ENCODE measurements at places on chromosomes 12 and 14.

GRCh38 chr14:76174982-76175381 lies 23.3 kb downstream of the GPATCH2L start:
- DNase-seq: no peak

DNA sequence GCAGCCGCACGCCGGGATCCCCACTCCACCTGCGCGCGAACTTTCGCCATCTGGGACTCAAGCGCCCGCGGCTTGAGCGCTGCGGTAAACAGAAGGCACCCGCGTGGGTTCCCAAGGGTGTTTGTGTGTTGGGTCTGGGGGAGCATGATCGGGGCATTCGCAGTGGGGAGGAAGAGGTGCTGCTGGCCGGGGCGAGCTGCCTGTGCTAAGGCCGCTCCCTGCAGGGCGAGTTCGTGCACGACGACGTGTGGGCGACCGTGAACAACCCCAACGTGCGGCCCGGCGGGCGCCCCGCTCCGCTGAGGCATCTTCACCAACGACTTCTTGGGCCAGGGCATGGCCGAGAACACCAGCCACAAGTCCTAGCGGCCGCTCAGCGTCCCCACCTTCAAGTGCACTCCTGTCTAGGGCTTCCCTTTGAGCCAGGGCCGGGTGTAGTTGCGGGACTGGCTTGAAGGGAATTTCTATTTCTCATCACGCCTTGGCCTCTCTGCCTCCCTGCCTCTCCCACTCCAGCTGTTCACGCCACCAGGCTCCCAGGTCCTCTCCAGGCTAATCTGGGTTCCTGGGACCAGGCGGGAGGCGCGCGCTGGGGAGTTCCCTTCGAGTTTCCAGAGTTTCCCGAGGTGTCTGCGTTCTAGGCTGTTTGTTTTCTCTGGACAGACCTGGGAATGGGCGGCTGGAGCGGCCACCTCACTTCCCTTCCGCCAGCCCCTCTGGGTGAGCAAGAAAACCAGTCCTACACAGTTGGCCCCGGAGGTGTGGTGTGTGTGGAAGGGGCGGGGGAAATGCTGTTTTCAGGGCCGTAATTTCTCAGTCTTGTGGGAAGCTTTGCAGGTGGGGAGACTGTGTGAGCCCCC lies 417.8 kb upstream of the TMTC1 start:
- DNase-seq: no peak

DNA sequence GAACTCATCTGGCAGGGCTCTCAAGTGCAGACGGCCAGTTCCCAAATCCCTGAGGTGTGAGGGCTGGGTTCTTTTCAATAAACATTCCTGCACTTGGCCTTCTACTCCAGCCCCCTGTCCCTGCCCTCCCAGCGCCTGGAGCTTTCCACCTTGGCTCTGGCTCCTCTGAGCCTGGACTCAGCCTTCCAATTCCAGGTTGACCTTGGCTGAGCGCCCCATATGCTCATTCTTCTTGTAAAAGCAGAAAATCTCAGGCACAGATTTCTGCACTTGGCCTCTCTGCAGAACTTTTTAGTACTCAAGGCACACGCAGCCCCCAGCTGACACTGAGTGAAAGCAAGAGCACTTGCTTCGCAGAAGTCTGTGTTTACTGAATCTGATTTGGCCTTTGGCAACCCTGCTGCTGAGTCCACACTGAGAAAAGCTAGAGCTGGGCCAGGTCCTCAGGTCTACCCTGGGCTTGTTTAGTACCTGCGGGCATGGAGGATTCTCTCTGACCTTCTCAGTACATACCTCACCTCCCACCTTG lies 222.7 kb downstream of the MSRB3 start:
- no peak for DNase-seq

GRCh38 chr12:49388682-49389386 lies 21.6 kb downstream of the SPATS2 start:
- DNase-seq: no peak

DNA sequence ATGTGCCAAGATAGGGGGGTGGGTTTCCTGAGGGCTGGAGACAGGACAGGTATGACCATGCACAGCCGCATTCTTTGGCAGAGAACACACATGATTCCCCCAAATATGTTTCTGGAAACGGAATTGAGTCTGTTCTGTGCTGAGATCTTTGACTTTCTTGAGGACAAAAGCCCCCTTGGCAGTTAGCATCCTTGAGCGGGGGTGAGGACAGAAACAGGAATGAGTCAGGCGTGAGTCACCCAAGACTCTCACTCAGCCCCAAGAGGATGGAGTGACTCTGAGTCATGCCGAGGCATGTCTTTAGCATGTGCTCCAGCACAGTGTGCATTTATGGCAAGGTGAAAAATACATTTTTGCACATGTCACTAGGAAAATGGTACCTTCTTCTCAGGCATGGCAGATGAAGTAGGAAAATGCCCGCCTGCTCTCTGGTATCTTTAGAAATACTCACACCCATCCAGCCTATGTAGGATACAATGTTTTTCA lies 52.1 kb downstream of the DAD1 start:
- DNase-seq: peak; percentile 77

GRCh38 chr14:105394714-105395537 lies 3.4 kb upstream of the TEX22 start:
- DNase-seq: no peak

- DNase-seq: no peak
Observed at GRCh38 chr12:109555431-109556315, 17.6 kb downstream of the MMAB start.

- no peak for DNase-seq
Observed at GRCh38 chr14:91674911-91675310, 57.0 kb downstream of the CATSPERB start.

DNA sequence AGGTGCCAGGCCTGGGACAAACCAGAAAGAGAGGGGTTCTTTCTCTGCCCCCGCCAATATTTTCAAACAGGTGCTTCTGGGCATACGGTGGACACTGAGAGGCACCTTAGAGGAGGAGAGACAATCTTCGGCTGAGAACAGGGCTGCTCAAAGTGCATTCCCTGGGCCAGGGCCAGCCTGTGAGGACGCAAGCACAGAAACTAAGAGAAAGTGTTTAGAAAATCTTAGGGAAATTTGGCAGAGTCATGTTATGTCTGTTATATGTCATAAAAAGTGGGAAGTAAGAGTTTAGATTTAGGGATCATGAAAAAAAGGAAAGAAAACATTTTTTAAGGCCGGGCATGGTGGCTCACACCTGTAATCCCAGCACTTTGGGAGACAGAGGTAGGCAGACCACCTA lies 83.7 kb downstream of the VWF start:
- DNase-seq: no peak

GRCh38 chr14:99347561-99347960 lies 75.6 kb upstream of the BCL11B start:
- no peak for DNase-seq

GRCh38 chr12:108886873-108887629 lies 7.2 kb downstream of the DAO start:
- no peak for DNase-seq

DNA sequence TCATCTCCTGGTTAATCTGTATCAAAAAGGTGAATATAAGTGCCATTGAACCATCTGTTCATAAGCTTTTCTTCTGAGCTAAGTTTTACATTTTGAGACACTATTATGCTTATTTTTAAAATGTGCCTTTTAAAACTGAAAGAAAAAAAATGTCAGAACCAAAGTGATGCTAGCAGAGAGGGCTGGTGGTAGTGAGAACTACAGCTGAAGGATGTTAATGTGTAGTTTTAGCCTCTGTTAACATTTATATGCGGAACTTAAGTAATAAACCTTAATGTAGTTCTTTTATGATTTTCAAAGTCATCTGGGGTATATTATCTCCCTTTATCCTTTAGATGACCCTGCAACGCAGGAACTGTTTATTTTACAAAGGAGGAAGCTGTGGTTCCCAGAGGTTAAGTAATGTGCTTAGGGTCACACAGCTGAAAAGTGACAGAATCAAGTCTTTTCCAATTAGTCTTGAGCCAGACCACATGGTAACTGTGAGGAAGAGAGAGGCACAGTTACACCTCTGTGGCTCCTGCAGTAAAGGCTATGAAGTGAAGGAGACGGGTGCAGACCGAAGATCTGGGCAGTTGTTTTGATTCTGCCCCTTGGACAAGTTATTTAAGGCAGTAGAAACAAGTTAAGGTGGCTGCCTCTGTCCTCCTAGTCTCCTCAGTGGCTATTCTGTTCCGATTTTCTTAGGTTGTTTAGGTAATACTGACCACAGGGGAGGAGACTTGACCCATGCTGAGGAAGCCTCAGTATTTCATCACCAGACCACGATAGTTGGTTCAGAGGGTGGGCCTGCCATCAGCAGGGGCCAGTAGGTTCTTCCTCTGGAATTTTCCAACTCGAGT lies 23.9 kb downstream of the GNG2 start:
- DNase-seq: peak; percentile 59

DNA sequence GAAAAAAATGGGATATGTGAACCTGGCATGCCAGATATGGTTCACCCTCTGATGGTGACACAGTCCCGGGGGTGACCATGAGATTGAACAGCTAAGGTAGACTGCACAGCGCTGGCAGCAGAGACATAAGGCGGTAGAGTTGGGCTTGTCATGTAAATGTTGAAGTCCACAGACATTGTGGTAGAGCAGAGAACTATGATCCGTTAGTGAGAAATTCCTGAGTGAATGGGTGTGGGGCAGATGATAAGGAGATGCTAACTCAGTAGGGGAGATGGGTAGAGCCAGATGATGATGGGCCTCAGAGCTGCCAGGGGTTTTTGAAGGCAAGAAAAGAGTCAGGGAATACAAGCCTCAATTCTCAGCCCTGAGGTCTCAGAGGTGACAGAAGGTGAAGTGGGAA lies 51.1 kb upstream of the DNM1L start:
- DNase-seq: no peak

GRCh38 chr14:22770481-22771187 lies 4.1 kb downstream of the OXA1L start:
- no peak for DNase-seq

GRCh38 chr12:54736549-54736948 lies 88.4 kb upstream of the DCD start:
- DNase-seq: no peak

- DNase-seq: no peak
Observed at GRCh38 chr12:68745376-68745903, 536 bp upstream of the SLC35E3 start.

DNA sequence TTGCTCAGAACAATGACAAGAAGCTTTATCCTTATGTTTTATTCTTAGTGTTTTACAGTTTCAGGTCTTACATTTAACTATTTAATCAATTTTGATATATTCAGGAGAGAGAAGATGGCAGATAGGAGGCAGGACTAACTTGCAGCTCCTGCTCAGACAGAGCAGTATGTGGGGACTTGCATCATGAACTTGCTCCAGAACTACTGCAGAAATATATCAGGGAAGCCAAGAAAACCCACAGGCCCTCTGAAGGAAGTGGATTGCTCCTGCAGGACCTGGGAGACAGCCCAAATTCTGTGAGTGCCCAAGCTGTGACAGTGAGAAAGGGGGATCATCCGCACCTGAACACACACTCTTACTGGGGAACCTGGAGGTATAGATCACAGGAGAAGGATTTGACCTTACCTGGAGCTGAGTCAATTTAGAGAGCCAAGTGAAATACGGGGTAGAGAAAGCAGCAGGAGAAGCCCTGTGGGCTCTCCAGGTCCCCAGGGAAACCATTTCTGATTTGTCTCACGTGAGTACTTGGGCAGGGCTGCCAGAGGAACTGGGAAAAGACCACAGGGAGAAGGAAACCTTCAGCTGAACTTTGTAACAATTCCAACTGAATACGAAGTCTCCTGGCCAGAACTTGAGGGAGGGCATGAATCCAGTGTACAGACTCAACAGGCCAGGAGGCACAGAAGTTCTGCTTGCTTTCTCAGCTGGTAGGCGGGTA lies 28.9 kb upstream of the TSPAN8 start:
- DNase-seq: no peak

DNA sequence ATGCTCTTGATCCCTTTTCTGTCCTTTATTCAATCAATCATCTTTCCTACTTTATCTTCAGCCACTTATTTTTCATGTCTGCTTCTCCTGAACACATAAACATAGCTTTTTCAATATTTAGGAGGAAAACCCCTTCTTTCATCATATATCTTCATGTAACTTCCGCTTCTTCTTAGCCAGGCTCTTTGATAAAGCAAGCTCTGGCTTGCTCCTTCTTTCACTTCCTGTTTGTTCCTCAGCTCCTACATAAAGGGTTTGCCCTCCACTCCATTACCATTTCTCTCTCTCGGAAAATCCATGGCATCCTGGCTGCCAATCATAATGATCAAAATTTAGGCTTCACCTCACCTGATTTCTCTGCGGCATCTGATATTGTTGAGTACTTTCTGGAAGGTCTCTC lies 33.7 kb upstream of the HELB start:
- no peak for DNase-seq

GRCh38 chr12:4766445-4766844 lies 46.2 kb downstream of the GALNT8 start:
- no peak for DNase-seq

DNA sequence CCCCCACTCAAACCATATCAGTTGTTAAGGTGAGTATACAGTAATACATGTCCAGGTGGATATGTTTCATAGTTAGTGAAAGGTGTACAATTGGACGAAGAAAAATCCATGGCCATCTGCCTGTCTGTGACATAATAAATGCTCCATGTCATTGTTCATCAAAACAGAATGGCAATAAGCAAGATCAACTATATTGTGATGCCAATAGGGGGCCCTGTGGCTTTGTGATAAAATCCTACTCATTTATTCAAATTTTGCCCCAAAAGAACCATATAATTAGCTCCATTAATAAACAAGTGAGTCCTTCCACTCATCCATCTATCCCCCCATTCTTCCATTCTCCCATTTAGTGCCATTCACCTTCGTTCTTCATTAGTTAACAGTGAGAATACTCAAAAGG lies 102.0 kb downstream of the MGST1 start:
- no peak for DNase-seq

- peak; percentile 1 for DNase-seq
Observed at GRCh38 chr12:67161322-67161918, 107.7 kb upstream of the CAND1 start.

GRCh38 chr12:132395192-132395907 lies 66.0 kb upstream of the GALNT9 start:
- no peak for DNase-seq

GRCh38 chr14:26820138-26820537 lies 222.3 kb upstream of the NOVA1 start:
- DNase-seq: no peak

- DNase-seq: no peak
Observed at GRCh38 chr12:13436696-13437391, 240.3 kb downstream of the EMP1 start.

DNA sequence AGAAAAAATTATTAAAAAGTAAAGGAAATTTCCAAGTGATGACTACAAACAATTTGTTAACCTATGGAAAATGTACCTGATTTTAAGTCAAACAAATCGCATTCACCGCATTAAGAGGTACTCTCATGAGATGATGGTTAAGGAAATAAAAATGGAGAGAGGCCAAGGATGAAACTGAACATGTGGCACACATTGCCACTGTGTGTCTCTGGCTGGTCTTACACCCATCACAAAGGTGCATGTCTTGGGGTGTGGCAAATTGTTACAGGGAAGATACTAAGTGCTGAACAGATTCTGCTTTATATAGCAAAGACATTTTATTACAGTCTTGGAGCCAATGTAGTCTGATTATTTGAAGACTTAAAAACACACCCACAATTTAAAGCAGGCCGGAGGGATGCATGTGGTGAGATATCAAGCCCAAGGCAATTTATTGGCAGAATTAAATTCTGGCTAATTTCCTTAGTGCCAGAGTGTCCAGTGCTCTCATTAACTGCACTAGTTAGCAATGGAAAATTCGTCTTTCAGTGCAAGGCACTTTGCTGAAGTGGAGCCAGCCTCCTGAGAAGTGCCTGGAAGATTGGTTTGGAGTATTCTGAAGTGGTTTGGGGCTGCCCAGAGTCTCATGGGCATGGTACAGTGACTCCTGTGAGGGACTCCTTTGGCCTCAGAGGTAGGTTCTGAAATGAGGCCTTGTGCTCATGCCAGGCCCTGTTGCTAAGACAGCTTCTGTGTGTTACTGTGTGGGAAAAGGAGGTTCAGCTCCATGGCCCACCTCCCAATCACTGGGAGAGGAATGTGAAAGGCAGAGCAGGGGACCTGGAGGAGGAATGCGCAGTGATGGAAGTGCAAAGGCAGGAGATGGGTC lies 166.9 kb downstream of the BRMS1L start:
- DNase-seq: no peak
